Left renal pelvis (tissue), 4 donors: ENCODE measurements at places on chromosomes 3 and 15. TPM values are rescaled to one million over a fixed set of nuclear protein-coding genes. Genes with fewer than 3 reads are reported as not detected.

GRCh38 chr15:94203306-94203705 lies 28.1 kb upstream of the MCTP2 start:
- no peak for DNase-seq

GRCh38 chr3:64975147-64975546 lies 287.3 kb upstream of the ADAMTS9 start:
- DNase-seq, result no peak

The IQCF5 gene
- not detected for polyA plus RNA-seq

DNA sequence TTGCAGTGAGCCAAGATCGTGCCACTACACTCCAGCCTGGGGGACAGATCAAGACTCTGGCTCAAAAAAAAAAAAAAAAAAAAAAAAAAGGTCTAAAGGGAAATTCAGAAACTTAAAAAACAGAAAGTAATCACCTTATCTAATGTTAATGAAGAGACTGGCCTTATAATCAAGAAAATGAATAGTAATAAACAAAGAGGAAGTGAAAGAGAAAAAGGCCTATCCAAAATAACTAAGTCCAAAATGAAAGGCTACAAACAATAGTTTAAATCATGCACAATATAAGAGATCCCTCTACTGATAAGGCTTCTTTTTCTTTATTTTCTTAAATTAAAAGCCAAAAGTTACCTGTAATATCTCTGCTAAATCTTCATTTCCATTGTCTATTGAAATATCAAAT lies 37.1 kb upstream of the HDC start:
- no peak for DNase-seq

DNA sequence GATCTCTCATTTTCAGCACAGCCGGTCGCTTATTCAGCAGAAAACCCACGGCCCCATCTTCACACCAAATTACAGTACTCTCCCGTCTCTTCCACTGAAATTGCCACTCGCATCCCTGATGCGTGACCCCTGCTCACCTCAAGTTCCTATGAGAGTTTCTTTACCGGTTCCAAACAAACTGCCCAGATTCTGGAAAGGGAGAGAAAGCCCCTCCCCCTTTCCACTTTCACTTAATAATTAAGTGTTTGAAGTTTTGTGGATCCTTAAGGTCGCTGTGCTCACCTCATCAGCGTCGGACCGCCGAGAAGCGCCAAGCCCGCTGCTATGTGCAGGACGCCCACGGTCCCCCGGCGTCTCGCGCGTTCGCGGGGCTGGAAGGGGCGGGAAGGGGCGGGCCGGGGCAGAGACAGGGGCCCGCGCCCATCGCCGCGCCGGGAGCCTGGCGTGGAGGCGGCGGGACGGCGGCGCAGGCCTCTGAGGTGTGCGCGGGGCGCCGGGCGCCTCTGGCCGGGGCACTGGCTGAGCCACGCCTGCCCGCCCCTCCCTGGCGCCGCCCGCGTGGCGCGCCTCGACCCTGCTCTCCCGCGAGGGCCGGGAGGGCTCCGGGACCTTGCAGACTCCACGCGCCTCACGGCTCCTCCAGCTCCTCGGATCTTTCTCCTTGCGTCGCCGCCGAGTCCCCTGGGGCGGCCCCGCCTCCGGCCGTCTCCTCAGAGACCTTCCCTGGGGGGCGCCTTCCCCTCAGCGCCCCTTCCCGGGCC lies at the start of gene GPR156:
Gene GPR156, minus strand, starts transcription at position 476 of the 761 bp plus-strand sequence. CDS start 41,124 bp downstream, outside the sequence.
- no peak for DNase-seq

DNA sequence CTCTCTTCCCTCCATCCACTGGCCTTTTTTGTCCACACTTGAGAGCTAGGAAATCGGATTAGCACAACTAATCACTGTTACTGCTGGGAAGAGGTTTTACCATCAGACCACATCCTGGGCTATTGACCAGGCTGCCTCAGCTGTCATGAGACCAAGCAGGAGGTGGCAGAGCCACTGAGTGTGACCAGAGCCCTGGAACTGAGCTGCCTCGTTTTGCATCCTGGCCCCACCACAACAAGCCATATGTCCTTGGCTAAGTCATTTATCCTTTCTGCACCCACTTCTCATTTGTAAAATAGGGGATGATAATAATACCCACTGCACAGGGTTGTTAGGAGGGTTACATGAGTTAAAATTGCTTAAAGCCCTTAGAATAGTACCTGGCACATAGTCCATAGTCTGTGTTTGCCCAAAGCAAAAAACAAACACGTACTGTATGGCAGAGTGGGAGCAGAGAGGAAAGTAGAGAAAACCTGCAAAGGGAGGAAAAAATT lies 34.1 kb downstream of the TMEM158 start:
- DNase-seq, result no peak

The CPNE4 gene
- polyA plus RNA-seq, result 0.73 TPM

GRCh38 chr3:69750549-69750948 lies 11.3 kb downstream of the MITF start:
- DNase-seq, result no peak

The UBE2E2 gene
- 46.7 TPM for polyA plus RNA-seq

- no peak for DNase-seq
These were observed 245.5 kb upstream of the MANF start for GRCh38 chr3:51139616-51140015.

The RTP4 gene
- polyA plus RNA-seq, result 0.76 TPM

DNA sequence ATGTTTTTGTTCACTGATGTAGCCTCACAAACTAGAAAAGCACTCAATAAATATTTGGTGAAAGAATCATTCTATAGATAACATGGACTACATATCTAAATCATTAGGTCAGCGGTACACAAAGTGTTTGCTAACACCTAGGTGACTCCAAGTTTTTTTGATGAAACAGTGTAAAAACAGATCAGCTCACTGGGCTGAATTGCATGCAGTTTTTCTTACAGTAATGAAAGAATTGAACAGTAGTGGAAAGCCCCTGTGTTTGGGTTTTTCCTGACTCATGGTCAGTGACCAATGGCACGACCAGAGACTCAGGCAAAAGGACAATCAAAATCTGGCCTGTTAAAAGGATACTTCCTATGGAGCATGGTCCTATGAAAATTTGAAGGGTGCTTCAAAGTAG lies 384.3 kb upstream of the EPHA6 start:
- no peak for DNase-seq

The PCSK6 gene
- polyA plus RNA-seq, result 6.9 TPM

DNA sequence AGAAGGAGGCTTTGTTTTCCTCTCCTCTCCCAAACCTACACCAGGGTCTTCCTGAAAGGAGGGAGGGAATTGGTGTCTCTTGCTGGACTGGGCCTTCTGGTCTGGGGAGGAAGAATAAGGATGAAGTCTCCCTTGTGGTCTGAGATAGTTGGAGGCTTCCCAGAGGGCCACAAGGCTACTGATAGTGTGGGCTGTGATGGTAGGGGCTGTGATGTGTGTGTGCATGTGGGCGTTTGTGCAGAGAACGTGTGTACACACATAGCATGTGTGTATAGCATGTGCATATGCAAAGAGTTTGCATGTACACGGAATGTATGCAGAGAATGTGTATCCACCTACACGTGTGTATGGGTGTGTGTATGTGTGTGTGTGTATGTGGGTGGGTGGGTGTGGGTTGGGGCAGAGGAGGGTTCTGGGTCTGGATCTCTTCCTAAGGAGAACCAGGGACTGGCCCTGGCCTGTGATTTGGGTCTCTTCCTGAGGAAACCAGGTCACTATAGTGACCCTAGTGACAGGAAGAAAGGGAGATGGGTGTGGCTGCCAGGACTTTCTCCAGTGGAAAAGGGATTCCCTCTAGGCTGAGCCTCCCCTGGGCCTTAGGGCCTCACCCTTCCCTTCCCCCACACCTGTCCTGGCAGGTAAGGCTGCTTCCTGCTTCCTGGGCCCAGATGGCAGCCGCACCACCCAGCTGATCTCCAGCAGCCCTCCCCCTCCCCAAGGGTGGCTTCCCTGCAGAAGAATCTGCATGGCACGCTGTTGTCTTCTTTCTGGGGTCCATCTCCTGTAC lies 1.7 kb downstream of the FLNB start:
- DNase-seq, result no peak

The TNFSF10 gene
- 32.1 TPM for polyA plus RNA-seq
